Airway epithelial cell (primary cell): ENCODE measurements at places on chromosomes 6 and 20. TPM values are rescaled to one million over a fixed set of nuclear protein-coding genes. Genes with fewer than 3 reads are reported as not detected.

Gene FAM83C
- total RNA-seq = 1.2 and 3.2 TPM in 2 replicates

Gene KCTD20
- 17.3 and 27.4 TPM in 2 replicates for total RNA-seq

Gene SLC4A11
- total RNA-seq = 7.9 and 13.0 TPM in 2 replicates

Gene GLP1R
- total RNA-seq = not detected in 2 replicates

Gene XKR7
- total RNA-seq = not detected in 2 replicates

Gene ABCC10
- total RNA-seq = 17.0 and 17.3 TPM in 2 replicates

Gene BMP6
- 0.14 and 0.46 TPM in 2 replicates for total RNA-seq

Gene BCAS1
- total RNA-seq = 0.46 and 1.6 TPM in 2 replicates

Gene MMS22L
- total RNA-seq = 8.3 and 11.0 TPM in 2 replicates

Gene NKX2-4
- total RNA-seq = not detected in 2 replicates

Gene SLC22A7
- not detected in 2 replicates for total RNA-seq
